GM18507 (cell line): ENCODE measurements at places on chromosomes 11 and 22.

DNA sequence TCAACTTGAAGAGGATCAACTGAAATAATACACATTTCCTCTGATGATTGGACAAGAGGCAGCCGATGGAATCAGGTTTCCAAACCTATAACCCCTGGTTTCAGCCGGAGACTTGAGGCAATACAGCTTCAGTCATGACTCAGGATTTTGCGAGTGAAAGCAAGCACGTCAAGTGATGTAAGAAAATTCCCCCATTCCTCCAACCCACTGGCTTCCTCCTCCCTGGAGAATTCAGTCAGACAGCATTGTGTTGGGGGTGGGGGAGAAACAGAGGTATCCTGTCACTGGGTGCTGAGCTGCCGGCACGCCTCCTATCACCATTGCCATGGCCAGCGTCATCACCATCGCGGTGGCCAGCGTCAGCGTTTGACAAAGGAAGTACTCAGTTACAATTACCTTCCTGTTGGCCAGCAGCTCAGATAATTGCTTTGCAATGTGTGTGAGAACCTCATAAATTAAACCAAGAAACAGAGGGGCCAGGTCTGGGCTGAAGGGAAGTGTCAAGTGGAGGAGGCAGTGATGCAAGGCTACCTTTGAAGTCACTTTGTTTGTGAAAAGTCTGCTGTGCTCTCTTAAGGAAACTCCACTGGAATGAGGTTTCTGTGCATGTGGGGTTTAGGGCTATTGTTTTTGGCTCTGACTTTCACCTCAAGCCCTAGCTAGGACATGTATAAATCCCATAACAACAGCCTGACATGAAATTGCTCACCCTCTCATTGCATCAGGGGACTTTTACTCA lies 50.2 kb downstream of the LIF start:
- no peak for DNase-seq

GRCh38 chr11:104799251-104799650 lies 99.0 kb downstream of the CASP12 start:
- no peak for DNase-seq

DNA sequence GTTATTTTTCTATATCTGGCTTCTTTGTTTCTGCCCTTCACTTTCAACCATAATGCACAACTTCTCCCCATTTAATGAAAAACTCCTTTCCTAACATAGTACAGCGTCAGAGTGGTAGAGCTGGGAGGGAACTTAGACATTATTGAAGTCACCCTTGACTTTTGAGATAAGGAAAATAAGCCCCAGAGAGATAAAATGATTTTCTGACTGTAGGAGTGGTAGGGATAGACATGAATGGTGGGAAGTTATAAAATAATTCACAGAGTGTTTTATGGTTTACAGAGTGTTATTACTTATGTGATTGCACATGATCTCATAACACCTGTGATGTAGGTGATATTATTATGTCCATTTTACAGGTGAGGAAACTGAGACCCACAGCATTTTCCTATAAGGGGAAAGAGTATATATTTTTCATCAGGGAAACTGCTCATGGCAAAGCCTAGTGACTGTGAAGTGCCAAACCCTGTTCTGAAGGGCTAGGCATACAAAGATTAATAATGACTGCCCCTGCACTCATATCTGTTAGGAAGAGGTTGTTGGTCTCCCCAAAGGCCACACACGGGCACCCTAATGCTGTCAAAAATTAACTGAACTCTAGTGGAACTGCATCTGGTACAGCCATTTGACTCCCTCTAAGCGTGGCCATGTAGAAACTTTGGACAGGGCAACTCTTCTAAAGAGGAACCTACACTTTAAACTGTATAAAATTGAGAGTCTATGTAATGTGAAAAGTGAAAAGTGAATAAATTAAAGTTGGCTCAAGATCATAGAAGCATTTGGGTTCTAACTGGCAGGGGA lies 61.1 kb upstream of the PICALM start:
- DNase-seq = no peak

DNA sequence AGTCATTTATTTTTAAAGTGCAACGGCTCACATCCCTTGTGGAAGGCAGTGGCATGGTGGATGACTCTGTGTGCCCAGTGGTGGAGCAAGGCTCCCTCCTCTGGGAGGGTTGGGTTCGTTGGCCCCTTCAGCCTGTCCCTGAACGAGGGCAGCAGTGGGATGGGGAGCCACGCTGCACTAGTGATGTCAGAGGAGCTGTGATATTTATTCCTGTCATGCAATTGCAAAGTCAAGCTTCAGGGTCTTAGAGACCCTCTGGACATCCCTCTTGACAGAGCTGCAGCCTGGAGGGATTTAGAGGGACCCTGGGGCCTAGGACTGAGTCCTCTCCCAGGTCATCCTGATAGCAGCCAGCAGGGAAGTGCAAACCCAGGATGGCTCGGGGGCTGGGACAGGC lies 78.2 kb upstream of the NARS2 start:
- no peak for DNase-seq

DNA sequence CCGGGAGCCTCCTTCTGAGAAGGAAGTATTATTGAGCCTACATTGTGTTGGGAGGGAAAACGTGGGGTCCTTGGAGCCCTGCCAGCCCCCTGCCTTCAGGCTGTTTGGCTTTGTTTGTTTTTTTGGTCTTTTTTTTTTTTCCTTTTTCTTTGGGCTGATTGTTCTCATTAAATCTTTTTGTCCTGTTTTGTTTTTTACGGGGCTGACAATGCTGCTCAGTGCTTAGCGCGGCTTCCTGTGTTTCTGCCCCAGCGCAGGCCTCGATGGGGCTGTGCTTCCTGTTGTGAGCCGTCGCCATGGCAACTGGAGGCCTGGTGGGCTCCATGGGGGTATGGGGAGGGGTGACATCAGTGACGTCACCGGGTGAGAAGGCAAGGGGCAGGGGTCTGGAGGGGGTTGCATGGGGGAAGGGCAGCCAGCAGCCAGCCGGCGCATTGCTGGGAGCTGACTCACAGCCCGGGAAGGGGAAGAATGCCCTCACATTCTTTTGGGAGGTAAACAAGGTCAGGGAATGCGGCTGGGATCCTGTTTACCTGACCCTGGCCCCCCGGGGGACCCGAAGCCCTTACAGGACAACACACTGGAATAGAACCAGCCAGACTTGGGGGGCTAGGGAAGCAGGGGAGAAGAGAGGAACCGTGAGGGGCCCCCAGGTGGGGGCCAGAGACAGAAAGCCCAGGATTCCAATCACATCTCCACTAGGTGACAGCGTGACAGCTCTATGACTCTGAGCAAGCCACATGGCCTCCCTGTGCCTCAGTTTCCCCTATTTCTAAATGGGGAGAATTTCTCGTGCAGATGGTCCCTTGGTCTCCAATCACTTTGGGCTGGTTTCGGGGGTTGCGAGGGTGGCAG lies 22.2 kb upstream of the CBX7 start:
- DNase-seq = no peak

- DNase-seq = no peak
Measured at GRCh38 chr11:121654843-121655536, 202.2 kb upstream of the SORL1-AS1 start.

GRCh38 chr11:63229815-63230214 lies 13.6 kb downstream of the SLC22A25 start:
- DNase-seq = no peak

DNA sequence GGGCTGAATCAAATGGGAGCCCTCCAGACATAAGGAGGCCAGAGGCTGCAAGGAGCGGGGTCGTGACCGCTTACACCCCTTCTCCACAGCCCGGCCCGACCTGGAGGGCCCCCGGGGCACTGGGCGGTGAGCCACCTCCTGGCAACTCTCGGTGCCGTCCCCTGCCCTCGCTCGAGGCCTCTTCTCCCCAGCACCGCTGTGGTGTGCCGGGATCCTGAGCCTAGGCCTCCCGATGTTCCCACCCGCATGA lies 432 bp upstream of the GP1BB start:
- no peak for DNase-seq

GRCh38 chr11:134020598-134020997 lies 48.3 kb upstream of the JAM3 start:
- no peak for DNase-seq

GRCh38 chr22:26797910-26798309 lies 140.5 kb downstream of the MIAT start:
- DNase-seq = no peak

DNA sequence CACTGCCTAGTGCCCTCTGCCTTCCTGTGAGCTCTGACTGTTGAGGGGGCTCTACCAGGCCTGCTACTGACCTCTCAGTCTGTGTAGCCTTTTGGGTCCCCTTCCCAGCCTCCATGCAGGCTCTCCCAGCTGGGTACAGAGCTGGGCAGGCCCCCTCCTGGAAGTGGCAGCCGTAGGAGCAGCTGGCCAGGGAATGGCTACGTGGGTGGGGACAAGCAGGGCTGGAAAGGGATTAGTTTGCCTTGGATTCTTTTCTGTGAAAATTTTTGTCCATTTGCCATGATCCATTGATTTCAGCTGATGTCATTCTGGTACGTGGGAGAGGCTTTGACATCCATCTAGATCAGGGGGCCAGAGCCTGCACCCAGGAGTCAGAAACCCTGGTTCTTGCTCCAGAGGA lies 23.9 kb upstream of the NECTIN1 start:
- no peak for DNase-seq

DNA sequence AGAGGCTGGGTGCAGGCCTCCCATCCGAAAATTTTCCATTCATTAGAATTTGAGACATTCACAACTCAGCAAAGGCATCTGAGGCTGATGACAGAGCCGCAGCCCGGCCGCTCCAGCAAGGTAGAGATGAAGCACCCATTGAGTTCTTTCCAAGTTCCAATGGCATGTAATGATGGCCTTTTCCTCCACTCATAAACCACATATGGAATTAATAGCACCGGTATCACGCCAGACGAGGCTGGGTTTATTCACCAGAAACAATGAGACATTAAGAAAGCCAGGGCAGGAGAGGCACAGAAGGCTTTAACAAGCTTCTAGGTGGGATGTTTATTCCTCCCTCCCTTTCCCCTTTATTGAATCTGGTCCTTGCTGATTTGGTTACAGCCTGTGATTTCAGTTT lies 534.4 kb downstream of the MN1 start:
- no peak for DNase-seq

DNA sequence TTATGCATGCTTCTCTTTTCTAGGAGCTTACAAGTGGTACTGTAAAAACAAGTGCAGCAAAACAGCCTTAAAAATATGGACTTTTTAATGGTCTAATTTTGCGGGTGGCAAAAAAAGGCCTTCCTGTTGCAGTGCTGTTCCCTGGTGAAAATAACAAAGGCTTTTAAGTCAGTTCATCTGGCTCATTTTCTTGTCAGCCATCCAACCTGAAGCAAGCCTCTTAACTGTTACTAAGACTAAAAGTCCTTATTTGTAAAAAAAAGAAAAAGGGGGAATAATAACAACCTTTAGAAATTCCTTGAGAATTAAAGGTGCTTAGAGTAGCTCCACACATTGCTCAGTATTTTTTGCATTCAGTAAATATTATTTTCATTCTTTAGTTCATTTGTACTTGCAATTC lies 200.5 kb upstream of the CHORDC1 start:
- no peak for DNase-seq

DNA sequence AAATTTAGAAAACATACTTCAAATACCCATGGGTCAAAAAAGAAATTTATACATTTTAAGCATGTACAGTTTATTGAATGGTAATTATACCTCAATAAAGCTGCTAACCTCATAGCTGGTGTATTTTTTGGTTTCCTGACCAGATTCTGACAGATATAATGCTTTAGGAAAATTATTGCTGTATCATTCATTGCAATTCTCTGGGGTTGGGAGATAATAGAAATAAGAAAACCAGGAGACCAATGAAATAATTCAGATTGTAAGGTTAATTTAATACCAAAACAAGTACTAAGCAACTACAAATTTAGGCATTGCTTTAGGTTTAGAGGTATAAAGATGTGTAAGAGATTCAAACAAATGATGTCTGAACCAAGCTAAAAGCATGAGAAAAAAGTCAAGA lies 120.1 kb downstream of the ENTHD1 start:
- DNase-seq = no peak

DNA sequence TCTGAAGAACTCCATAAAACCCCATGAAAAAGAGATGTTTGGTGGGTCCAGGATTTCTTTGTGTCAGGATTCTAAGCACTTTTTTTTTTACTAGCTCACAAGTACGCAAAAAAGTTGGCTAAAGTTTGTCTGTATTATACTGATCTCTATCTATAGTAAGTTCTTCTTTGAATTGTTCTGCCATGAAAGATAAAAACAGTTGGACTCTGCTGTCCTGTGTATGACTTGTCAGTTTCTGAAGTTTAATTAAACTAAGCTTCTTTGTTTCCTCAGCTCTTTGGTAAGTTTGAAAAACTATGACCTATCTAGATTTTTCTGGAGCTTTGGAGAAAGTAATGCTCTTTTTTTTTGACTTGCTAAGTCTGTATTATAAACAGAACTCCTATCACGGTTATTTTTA lies 812.2 kb upstream of the LUZP2 start:
- DNase-seq = no peak

GRCh38 chr22:23696326-23696851 lies 5.6 kb downstream of the RGL4 start:
- DNase-seq = peak; percentile 64

DNA sequence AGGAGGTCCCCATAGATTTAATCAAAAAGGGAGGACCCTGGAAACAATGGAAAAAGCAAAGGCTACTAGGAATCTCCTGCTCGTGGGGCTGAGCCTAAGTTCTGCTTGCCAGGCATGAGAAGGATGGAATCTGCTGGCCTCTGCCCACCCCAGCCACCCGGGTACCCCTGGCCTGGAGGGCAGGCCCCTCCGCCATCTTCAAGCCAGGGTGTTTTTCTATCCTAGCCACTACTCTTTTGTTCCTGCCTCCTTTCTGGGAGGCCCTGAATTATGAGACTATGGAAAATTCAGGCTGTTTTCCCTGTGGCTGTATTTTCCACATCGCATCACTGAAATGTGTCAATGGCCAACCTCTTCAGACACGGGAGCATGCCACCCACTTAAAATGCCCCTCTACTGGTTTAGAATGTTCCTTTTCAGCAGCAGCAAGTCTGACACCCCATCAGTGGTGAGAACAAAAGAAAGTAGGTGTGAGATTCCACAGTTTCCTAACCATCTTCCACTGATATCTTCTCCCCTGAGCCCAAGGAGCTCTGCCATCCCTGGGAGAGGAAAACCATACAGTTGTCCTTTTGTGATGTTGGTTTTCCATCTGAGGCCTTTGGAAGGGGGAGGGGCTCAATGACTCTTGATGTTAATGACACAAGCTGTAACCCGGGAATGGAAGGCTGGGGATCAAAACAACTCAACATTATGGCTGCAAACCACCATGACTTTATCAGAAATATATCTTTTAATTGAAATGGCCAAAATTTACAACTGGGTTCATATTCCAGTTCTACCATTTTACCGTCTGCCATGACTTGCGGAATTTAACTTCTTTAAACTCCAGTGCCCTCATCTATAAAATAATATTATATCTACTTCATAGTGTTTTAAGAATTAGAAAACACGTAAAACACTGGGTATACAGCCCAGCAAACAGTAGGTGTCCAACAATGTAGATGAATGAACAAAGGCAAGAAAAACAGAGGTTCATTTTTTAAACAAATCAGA lies 22.2 kb downstream of the DKK3 start:
- no peak for DNase-seq

- no peak for DNase-seq
Measured at GRCh38 chr11:19199771-19200170, 2.0 kb downstream of the CSRP3 start.

GRCh38 chr11:13135385-13136271 lies 126.5 kb downstream of the RASSF10 start:
- DNase-seq = no peak
